Body of pancreas (tissue), 4 donors: ENCODE measurements at places on chromosomes 2 and 18. TPM values are rescaled to one million over a fixed set of nuclear protein-coding genes. Genes with fewer than 3 reads are reported as not detected.

GRCh38 chr2:223048519-223048918, 3.5 kb upstream of the KCNE4 start:
- no peak for DNase-seq

DNA sequence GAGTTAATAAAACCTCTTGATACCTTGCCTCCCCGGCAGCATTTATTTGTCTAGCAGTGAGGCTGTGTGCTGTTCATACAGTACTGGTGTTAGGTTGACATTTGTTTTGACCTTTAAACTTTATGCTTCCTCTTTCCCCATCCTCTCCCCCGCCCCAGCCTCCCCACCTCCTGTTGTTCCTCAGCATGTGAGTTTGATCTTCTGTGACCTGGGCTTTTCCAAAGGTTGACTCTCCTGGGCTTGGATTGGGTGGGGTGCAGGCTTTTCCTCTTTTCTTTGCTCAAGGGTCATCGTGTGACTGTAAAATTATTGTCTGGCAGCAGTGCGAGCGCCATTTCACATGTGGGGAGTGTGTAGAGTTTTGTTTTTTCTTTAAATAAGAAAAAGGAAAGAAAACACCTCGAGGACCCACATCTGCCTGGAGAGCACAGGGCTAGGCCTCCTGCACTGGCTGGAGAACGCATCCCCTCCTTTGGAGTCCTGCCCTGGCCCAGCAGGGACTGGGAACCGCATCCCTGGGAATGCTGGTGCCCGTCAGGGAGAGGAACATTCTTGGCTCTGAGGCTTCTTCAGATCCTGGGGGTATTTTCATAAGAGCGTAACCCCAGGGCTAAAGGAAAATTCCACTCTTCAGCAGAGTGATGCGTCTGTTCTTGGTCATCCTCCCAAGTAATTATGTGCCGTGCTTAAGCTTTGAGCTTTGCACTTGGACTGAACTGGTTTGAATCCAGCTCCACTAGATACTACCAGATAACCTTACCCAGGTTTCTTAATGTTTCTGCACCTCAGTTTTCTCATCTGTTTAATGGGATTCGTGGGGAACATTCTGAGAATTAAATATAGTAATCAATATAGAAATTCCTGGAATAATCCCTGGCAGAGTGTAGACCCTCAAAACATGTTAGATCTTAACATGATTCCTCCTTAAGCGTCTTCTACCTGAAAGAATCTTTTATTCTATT, 91.5 kb downstream of the SETBP1 start:
- DNase-seq, result no peak

GRCh38 chr2:217756375-217757107, 246.3 kb downstream of the TNS1 start:
- peak; percentile 51 for DNase-seq

GRCh38 chr2:118061135-118061955, 26.9 kb upstream of the INSIG2 start:
- DNase-seq, result no peak

DNA sequence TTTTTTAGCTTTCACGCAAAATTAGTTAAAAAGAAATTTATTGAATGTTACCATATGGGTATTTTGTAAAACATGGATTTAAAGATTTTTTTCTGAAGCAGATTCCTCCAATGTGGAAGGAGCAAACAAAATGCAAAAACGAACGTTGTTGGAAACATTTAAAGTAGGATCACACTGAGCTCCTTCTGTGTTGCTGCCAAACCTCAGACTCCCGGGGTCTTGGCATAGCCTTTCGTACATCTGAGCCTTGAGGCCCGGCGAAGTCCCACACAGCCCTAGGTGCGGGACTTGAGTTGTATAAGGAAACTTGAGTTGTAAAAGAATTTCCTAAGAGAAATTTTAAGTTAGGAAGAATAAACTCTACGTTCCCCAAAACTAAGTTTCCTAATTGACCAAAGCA, 52.0 kb upstream of the CD226 start:
- no peak for DNase-seq

- no peak for DNase-seq
Measured at GRCh38 chr2:147222506-147222905, 622.3 kb upstream of the ACVR2A start.

Gene NTSR2
- total RNA-seq, result not detected

Gene HOXD9
- 0.33 TPM for total RNA-seq

Gene TWIST2
- total RNA-seq, result 7.5 TPM

Gene SCYGR2
- not detected for total RNA-seq
